ENCODE measurements at places on chromosomes 11 and 22. TPM values are rescaled to one million over a fixed set of nuclear protein-coding genes. Genes with fewer than 3 reads are reported as not detected.

GPR137 gene
- total RNA-seq, result 25.2 TPM

- peaks cover 92% of the 10 kb centered on the region for H3K27me3 ChIP-seq
- H3K4me1 ChIP-seq, result no peaks in the 10 kb centered on the region
- H3K27ac ChIP-seq, result peak overlapping the region; percentile 56
Observed at GRCh38 chr22:37281646-37282384, 493 bp upstream of the CYTH4 start.

GRCh38 chr11:29781268-29781667 lies 235.6 kb downstream of the KCNA4 start:
- H3K27me3 ChIP-seq, result no peaks in the 10 kb centered on the region
- no peak overlapping the region for H3K27ac ChIP-seq
- H3K36me3 ChIP-seq, result no peaks in the 10 kb centered on the region
- H3K4me1 ChIP-seq, result no peaks in the 10 kb centered on the region
- H3K4me3 ChIP-seq, result no peak overlapping the region

- no peak overlapping the region for H3K27ac ChIP-seq
- H3K36me3 ChIP-seq, result no peaks in the 10 kb centered on the region
- no peak overlapping the region for H3K4me3 ChIP-seq
- no peaks in the 10 kb centered on the region for H3K4me1 ChIP-seq
- peaks cover 14% of the 10 kb centered on the region for H3K27me3 ChIP-seq
Observed at GRCh38 chr11:128701086-128701485, 7.2 kb downstream of the FLI1 start.

- H3K4me3 ChIP-seq, result no peak overlapping the region
- H3K27ac ChIP-seq, result no peak overlapping the region
- no peaks in the 10 kb centered on the region for H3K4me1 ChIP-seq
- H3K36me3 ChIP-seq, result no peaks in the 10 kb centered on the region
- peaks cover 15% of the 10 kb centered on the region for H3K27me3 ChIP-seq
Observed at GRCh38 chr11:57874981-57875380, 113.4 kb downstream of the CTNND1 start.

DNA sequence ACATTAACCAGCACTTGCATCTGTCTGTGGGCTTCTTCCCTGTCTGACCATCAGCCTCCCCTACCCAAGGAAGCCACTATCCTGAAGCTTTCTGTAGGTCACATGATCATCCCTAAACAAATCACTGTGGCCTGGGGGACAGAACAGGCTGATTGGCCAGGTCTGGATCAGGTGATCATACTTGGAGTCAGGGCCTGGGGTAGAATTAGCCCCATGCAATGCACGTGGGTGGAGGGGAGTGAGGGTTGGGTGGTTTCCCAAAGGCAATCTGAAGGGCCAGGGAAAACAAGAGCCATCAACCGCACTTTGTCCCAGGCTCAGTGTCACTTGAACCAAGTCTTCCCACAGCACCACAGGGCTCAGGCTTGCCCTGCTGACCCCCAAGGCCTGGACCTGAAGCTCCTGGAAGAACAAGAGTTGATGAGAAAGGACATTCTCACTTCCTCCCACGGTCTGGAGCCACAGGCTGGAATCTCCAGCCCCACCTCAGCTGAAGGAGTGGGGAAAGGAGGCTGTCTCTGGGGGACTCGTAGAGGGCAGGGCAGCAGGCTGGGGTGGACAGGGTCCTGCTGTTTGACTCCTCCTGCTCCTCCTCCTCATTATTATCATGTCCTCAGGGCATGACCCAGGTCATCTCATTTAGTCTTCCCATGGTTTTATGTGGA lies 31.5 kb upstream of the TSPAN18 start:
- H3K27ac ChIP-seq, result no peak overlapping the region
- ATAC-seq, result no peak
- H3K4me1 ChIP-seq, result no peaks in the 10 kb centered on the region
- no peaks in the 10 kb centered on the region for H3K27me3 ChIP-seq

- peak; percentile 37 for ATAC-seq
- no peak overlapping the region for H3K27ac ChIP-seq
- no peaks in the 10 kb centered on the region for H3K36me3 ChIP-seq
- H3K4me3 ChIP-seq, result no peak overlapping the region
- no peaks in the 10 kb centered on the region for H3K4me1 ChIP-seq
- peaks cover 19% of the 10 kb centered on the region for H3K27me3 ChIP-seq
Observed at GRCh38 chr11:69280994-69281393, 13.0 kb upstream of the MYEOV start.
